ENCODE measurements at places on chromosomes 12 and 14.

GRCh38 chr14:103521438-103521950 is 1.1 kb downstream of the CKB start:
- no peak for DNase-seq

DNA sequence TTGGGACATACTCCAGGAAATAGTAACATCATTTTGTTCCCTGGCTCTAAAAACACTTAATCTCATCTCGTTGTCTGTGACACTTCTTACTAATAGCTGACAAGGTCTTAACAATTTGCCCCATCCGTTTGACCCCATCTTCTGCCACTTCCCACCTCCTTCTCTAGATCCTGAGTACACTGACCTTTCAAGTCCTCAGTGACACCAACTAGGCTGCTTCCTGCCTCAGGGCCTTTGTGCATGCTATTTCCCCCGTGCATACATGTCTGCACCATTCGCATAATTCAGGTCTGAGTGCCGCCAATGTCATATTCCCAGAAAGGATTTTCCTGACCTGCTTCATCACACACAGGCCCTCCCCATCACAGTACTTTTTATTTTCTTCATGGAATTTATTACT is 70.6 kb upstream of the CCND2 start:
- DNase-seq: no peak

GRCh38 chr14:60350366-60350720 is 101.3 kb downstream of the PPM1A start:
- no peak for DNase-seq

DNA sequence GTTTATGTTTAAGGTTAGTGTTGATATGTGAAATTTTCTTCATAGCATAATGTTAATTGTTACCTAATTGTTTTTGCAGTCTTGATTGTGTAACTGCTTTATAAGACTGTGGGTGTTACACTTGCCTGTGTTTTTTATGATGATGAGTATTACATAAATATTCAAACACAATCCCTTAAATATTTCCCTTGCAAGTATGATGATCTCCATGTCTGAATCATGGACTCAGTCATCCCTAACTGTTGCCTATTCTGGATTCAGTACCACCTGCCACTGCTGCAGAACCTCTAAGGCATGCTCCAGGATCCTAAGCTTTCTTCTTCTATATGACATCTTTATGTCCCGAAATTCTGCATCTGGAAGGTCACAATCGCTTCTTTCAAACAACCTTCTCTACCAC is 246.3 kb upstream of the CLEC14A start:
- no peak for DNase-seq

DNA sequence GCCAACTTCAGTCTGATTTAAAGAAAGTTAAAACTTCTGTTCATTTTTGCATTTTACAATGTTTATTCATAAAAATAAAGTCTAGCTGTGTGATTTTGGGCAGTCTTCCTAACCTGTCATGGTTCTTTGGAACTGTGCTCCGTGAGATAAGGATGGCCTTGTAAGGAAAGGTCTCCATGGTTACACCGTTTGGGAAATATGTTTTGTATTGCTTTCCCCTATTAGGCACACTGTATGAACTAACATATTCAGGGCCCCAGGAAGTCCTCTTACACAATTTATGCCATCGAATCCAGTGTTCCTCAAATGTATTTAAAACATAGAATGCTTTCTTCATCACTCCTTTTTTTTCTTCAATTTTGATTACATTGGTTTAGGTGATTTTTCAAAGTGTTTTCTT is 54.5 kb downstream of the APAF1 start:
- DNase-seq: no peak

DNA sequence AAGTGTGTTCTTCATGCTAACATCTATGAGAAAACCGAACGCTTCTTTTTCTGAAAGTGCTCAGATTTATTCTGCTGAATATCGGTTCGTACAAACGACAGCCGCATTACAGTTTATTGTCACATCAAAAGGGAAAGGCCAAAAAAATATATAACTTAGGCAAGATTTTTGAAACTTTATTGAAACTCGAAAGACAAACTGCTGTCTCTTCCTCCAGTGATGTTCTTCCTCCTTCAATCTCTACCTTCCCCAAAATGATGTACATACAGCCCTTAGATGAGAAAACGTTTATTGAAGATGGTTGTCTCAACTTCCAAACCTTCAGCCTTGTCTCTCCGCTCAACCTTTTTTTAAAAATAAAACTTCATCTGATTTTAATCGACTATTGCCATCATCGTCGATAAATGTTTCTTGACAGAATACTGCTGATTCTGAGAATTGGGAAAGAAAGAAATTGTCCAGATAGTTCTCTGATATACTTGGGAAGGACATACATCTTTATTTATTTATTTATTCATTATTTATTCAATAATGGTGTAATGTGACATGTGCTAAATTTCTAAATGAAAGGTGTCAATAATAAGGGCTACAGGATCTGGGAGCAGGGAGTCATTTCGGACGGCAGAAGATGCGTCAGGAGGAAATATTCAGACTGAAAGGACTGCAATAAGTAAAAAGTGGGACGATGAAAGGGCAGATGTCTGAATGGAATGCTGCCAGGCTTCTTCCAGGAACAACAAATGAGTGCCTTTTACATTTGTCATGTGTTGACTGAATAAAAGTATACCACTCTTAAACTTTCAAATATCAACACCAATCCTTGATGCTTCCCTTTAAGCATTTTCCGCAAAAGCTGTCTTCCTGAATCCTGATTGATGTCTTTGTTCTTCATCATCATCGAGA is 817 bp upstream of the MDM1 start:
- no peak for DNase-seq
